Activated CD4-positive, alpha-beta T cell treated with anti-CD3 and anti-CD28 coated beads for 4 hours (primary cell): ENCODE measurements at places on chromosomes 2 and 18.

DNA sequence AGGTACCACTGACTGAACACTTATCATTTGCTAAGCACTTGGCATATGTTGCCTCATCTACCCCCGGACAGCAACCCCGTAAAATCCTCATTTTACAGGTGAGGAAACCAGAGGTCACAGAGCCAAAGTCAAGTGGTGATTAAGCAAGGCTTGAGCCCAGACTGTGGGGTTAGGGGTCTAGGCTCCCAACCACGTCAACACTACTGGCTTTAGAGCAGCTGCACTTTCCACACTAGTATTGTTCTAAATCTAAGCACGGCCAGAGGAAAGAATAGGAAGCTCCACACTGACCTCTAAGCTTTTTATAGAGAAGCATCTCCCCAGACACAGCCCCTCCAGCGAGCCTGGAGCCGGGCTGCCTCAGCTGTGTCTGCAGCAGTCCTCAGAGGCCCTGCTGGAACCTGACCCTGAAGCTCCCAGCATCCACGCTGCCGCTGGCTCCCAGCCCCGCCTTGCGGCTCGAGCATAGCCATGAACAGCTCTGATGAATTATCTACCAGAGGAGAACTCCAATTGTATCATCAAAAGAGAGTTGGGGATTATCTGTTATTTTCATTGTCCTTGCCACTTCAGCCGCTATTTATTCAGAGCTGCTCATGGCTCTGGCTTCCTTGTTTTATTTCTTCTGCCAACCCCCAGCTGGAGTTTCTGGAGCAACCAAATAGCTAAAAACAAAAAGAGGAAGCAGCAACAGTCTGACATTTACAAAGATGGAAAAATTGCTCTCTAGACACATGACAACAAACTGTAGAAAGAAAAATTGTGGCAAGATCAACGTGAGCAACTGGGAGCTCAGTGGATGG is 62.2 kb upstream of the RTN4 start:
- DNase-seq: no peak

GRCh38 chr2:187917535-187917934 is 363.3 kb upstream of the TFPI start:
- DNase-seq: no peak

DNA sequence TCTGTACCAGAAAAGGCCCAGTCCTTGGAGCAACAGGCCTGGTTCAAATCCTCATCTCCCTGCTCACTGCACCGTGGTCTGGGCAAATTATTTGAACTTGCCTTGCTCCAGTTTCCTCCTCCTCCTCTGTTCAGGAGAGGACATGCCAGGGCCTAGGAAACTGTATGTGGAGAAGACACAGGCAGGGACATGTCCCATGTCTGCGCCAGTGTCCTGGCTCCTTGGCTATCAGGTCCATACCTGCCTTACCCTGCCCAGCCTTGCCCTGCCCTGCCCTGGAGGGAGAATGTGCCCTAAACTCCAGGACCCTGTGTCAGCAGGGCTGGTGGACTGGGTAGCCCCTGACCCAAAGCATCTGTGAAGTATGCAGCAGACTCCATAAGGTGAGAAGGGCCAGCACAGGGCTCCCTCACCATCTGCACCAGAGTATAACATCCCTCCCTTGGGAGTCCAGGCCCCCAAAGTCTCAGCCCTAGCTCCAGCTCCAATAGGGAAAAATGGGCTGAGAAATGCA is 165.3 kb downstream of the GALNT1 start:
- DNase-seq: no peak

GRCh38 chr2:112869258-112869842 is 32.8 kb upstream of the IL1B start:
- peak; percentile 19 for DNase-seq

GRCh38 chr2:102159295-102159694 is 16.7 kb downstream of the IL1R1 start:
- DNase-seq: no peak

DNA sequence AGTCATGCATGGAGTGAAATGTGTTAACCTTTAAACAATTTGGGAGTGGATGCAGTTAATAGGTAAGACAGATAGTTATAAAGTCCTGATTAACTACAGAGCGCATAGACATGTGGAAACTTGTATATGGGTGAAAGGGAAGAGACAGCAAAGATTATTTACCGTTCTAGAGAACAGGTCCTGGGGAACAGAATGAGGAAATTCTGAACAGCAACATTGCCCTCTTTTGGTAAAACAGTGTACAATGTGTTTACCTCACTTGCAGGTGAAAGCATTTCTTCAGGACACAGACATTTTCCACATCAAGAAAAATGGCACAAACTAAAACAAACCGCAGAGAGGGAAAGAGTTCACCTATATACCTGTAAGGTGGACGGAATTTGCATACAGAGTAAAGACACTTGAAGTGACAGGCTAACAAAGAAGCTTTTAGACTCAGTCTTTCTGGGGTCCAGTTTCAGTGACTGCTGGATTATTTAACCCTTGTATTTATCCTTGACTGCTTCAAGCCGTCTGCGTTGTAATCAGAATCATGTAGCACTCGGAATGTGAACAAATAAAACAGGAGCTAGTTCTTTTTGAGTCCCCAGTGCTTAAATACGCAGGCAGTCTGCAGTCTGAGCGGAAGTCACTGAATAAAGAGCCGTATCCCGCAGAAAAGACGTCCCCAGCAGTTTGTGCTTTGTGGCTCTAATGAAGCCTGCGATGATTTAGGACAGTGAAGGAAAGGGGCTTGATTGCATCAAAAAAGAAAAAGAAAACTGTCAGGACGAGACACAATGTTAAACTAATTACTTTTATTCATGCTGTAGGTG is 364.8 kb upstream of the GALNT5 start:
- no peak for DNase-seq

- no peak for DNase-seq
Observed at GRCh38 chr18:58881477-58881876, 16.8 kb downstream of the ZNF532 start.

- DNase-seq: no peak
Observed at GRCh38 chr18:62325806-62326645, 916 bp downstream of the TNFRSF11A start.

- DNase-seq: no peak
Observed at GRCh38 chr2:226760412-226761194, 39.0 kb downstream of the IRS1 start.

DNA sequence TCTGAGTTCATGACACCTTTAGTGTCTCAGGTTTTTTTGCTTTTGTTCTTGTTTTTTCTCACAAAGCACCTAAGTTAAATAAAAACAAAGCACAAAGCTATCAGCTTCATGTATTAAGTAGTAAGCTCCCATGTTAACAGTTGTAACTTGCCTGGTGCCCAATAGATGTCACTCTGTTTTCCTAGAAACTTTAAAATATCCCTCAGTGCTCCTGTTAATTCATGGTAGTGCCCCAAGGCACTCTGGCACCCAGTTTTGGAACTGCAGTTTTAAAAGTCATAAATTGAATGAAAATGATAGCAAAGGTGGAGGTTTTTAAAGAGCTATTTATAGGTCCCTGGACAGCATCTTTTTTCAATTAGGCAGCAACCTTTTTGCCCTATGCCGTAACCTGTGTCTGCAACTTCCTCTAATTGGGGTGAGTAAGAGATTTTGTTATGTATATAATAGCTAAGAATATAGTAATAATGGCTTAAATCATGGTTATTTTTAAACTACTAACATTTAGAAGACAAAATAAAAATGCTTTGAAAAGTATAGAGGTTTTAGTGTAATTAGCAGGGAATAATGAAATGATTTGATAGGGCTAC is 555.0 kb upstream of the TMEFF2 start:
- DNase-seq: no peak

GRCh38 chr2:222939208-222939856 is 78.5 kb downstream of the ACSL3 start:
- DNase-seq: peak; percentile 52

GRCh38 chr2:19899985-19900930 is 1.5 kb downstream of the TTC32 start:
- DNase-seq: peak; percentile 15

DNA sequence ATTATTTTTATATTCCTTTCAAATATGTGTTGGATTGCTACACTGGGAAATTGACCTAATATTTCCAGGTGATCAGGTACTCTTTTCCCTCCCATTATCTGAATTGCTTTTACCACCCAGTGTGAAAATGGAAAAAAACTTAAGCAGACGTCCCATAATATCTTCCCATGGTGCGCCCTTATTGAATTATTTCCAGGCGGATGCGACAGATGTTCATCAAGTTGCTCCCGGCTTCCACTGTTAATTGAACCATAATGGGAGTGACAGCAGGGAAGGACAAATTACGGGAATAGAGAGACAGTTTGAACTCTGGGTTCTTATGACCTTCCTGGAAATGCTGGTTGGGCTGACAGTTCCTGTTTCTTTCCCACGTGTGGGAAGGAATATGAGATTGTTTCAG is 93.3 kb downstream of the THSD7B start:
- DNase-seq: no peak

- DNase-seq: no peak
Observed at GRCh38 chr2:147363181-147363580, 481.6 kb upstream of the ACVR2A start.

DNA sequence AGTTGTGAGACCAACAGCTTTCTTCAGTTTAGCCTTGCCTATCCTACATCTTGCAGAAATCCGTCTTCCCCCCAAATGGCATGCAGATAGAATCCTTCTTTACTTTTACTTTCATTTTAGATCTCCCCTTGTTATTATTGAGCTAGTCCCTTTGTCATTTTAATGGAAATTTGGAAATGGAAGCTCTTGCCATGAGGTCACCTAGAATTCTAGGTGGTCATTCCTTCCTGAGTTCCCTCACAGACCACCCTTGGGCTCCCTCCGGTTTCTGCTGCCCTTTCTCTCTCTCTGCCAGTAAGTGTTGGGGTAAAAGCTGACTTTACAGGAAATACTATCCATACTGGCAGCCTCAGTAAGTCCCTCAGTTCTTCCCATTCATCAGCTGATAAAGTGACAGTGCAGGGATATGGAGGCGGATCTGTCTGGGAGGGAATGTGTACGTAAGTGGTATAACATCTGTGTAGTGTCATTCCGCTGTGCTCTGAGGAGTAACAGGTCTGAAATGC is 30.2 kb downstream of the ARHGAP25 start:
- DNase-seq: no peak

- DNase-seq: no peak
Observed at GRCh38 chr2:90209009-90209408, 1517.5 kb downstream of the RPIA start.

DNA sequence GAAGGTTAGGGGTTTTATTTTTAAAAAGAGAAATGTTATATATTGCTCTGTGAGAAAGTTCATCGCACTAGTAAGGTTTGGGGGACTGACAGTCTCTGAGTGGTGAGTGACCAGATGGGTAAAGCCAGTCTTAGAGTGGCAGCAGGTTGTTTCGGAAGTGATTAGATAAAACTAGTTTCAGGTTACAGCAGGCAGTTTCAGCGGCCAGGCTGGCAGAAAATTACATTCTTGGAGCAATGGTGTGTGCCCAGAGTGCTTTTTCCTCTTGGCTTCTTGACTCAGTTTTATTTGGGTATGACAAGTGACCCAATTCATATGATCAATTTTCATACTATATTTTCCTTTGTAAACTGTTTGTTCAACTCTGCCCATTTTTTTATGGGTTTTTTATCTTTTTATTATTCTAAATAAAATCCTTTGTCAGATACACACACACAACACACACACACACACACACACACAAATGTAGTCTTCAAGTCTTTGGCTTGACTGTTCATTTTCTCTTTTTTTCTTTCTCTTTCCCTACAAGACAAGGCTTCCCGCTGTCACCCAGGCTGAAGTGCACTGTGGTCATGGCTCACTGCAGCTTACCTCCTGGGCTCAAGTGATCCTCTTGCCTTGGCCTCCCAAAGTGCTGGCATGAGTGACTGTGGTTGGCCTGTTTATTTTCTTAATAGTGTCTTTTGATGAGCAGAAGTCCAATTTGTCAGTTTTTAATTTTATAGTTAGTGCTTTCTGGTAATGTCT is 30.9 kb downstream of the RALBP1 start:
- no peak for DNase-seq

DNA sequence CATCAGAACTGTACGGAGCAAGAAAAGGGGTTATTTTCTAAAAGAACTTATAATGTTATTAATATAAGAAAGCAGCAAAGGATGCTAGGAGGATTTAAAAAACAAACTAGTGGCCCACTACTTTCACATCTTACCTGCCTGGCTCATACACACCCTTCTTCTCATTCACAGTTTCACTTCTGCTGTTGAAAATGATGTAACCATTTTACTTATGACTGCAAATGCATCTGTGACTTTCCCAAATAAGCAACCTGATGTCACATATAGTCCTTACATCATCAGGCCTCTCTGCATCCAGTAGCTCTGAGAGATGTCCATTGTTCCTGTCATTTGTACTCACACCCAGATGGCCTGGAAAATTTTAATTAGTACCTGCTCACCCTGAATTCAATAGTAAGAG is 101.8 kb upstream of the MYO3B start:
- DNase-seq: no peak

- no peak for DNase-seq
Observed at GRCh38 chr2:168568476-168569267, 112.6 kb downstream of the CERS6 start.

DNA sequence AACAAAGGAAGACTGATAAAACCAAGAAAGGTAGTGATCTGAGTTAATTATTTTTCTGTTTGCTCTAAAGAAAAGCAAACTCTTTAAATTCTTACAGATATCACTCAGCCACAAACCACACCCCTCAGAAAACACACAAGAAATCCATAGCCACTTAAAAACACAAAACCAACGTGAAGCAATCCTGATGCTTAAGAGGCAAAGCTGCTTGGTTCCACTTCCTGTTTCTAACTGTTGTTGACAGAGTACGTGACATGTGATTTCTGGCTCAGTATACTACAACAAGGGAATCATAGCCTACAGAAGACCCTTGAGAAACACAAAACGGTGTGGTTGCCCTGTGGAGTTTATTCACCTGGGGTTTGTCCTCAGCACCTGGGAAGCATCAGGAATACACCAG is 240.9 kb upstream of the APCDD1 start:
- DNase-seq: no peak

GRCh38 chr2:34570266-34570872 is 971.3 kb upstream of the FAM98A start:
- no peak for DNase-seq

DNA sequence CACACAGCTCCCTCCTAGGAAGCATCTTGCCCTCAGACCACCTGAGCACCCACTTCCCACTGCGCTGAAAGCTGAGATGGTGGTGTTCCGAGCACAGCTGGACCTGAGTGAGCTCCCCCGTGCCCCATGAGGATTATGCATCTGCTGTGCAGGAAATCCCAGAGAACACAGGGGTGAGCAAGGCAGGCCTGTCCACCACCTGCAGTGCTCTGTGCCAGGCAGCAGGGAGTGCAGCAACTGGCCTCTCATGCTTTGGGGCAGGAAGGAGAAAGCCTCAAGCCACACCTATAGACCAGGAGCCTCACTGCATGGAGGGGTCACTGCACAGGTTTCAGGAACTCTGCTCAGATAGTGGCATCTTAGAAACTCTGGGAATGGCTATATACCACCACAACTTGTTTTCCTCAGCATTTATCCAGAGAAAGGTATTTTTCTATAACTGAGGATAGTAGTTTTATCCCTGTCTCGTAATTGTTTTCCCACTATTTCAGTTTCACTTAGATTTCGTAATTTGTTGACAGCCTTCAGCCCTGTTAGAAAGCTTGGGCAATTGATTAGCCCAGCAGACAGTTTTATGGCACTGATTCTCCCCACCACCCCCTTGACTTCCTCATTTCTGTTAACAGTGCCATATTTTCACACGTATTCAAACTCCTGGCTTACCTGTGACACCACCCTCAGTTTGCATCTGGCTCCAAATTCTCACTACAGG is 144.3 kb upstream of the DAPL1 start:
- no peak for DNase-seq
